ENCODE measurements at places on chromosomes 4 and X. TPM values are rescaled to one million over a fixed set of nuclear protein-coding genes. Genes with fewer than 3 reads are reported as not detected.

DMRTC1 gene
- total RNA-seq: not detected

DNA sequence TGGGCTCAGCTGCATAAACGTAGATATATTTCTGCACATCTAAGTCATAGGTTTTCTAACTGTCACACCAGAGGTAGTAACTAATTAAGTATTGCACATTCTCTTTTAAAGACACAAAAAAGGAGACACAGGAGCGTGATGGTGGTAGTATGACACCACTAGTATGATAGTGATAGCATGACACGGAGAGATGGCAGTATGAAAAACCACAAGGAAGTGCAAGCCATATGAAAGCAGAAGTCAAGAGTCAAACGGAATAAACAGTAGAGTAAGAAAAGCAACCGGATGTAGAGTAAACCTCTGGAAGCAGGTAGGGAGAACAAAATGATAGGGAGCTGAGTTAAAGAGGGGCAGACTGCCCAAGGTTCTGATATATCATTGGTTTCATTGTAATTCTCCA, 382.2 kb upstream of the INTU start:
- no peaks in the 10 kb centered on the region for H3K4me1 ChIP-seq
- no peaks in the 10 kb centered on the region for H3K36me3 ChIP-seq
- H3K27me3 ChIP-seq: no peaks in the 10 kb centered on the region
- DNase-seq: no peak
- H3K4me3 ChIP-seq: no peak overlapping the region

- H3K4me3 ChIP-seq: no peak overlapping the region
- peaks cover 45% of the 10 kb centered on the region for H3K4me1 ChIP-seq
- DNase-seq: no peak
- H3K27ac ChIP-seq: peak overlapping the region; percentile 100
- no peaks in the 10 kb centered on the region for H3K27me3 ChIP-seq
Measured at GRCh38 chr4:30746735-30747134, 26.6 kb downstream of the PCDH7 start.

TLR8 gene
- total RNA-seq: not detected

DNA sequence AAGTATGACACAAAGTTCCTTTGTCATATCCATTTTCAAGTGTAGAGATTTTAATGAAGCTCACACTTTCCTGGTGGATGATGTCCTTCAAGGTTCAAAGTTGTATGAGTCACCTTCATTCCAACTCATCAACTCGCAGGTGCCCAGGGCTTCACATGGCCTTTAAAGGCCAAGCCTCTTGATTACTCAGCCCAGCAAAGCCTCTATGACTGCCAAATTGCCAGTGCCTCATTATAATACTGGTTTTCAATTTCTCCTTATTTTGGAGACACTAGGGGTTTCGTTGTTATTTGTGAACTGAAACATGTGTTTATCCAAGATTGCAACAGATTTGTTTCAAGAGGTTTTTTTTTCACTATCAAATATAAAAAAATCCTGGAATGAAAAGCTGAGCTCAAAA, 45.9 kb upstream of the PPP3CA start:
- no peaks in the 10 kb centered on the region for H3K36me3 ChIP-seq
- no peak overlapping the region for H3K4me3 ChIP-seq
- H3K27me3 ChIP-seq: no peaks in the 10 kb centered on the region
- peaks cover 11% of the 10 kb centered on the region for H3K4me1 ChIP-seq
- H3K27ac ChIP-seq: no peak overlapping the region

SPINK2 gene
- total RNA-seq: 2.4 TPM

DNA sequence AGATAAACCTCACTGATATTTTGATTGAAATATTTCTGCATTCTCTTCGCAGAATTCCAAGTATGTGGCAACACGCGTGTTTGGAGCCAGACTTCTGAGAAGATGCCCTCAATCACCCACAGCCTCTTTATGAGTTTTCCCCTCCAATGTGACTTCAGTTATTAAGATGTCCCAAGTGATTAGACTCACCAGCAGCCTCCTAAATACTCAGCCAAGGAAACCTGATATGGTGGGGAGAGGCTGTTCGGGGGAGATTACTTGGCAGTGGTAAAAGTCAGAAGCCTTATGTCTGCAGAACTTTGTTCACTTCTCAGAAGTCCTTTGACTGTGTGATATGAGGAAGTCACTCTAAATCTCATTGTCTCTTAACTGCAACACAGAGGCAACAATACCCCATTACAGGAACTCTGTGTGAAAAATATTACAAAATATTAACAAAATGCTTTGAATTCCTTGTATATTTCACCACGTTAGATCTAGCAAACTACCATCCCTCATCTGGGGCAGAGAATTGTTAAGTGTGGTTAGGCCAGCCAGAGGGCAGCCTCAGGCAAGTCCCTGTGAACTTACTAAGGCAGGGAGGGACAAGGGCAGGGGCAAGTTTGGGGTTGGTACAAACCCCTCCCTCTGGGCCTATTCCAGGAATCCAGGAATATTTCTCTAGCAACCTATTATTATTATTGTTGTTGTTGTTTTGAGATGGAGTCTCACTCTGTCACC, 151.4 kb upstream of the USP9X start:
- H3K4me3 ChIP-seq: no peak overlapping the region
- H3K27me3 ChIP-seq: no peaks in the 10 kb centered on the region
- peaks cover 7% of the 10 kb centered on the region for H3K4me1 ChIP-seq
- no peaks in the 10 kb centered on the region for H3K36me3 ChIP-seq

CBR4 gene
- 32.3 TPM for total RNA-seq

All from HCT116 (cell line).